ENCODE measurements at places on chromosomes 16 and 17.

GRCh38 chr17:57422574-57423164, 166.3 kb downstream of the MSI2 start:
- peaks cover 16% of the 10 kb centered on the region for H3K4me1 ChIP-seq
- no peak overlapping the region for H3K4me3 ChIP-seq
- H3K36me3 ChIP-seq, result peaks cover 11% of the 10 kb centered on the region
- DNase-seq, result no peak
- no peak overlapping the region for H3K27ac ChIP-seq

DNA sequence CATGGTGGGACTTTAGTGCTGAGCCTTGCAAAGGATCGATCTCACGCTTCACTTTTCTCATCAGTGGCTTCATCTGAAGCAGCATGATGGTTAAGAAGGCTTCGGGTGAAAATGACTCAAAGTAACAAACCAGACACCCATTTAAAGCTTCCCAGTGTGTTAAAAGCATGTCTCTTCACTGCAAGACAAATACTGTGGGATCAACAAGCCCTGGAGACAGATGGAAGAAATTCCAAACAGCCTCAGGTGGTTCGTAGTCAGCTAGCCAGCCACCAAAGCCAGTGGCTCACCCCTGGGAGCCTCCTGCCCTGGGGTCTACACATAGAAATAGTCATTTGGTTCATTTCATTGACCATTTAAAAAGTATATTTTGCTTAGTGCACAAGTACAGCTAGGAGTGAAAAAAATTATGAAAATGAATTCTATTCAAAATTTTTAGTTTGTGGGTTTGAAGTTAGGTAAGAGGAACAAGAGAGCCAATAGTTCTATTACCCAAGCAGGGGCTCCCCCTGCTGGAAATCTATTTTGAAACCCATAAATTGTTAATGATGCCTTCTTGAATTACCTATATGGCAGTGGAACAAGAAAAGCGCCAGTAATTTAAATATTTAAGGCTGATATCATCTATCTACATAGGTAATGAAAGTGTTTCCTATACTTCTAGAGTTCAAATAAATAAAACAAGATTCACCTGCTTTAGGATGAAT, 51.6 kb downstream of the PMP22 start:
- no peak for DNase-seq
- H3K27ac ChIP-seq, result no peak overlapping the region
- H3K4me1 ChIP-seq, result no peaks in the 10 kb centered on the region
- H3K4me3 ChIP-seq, result no peak overlapping the region
- peaks cover 3% of the 10 kb centered on the region for H3K27me3 ChIP-seq

GRCh38 chr17:64020056-64020766, at the start of gene ICAM2:
Gene ICAM2 (minus strand): TSS chr17:64020633. CDS start chr17:64006691, 13,942 bp downstream.
- peak; percentile 86 for DNase-seq
- no peaks in the 10 kb centered on the region for H3K27me3 ChIP-seq
- H3K36me3 ChIP-seq, result peaks cover 2% of the 10 kb centered on the region
- peaks cover 34% of the 10 kb centered on the region for H3K4me1 ChIP-seq
- peak within 1 kb of the TSS; percentile 96 for H3K4me3 ChIP-seq

- peaks cover 6% of the 10 kb centered on the region for H3K36me3 ChIP-seq
- H3K4me3 ChIP-seq, result no peak overlapping the region
- H3K27ac ChIP-seq, result no peak overlapping the region
- H3K4me1 ChIP-seq, result no peaks in the 10 kb centered on the region
- no peak for DNase-seq
- peaks cover 12% of the 10 kb centered on the region for H3K27me3 ChIP-seq
Measured at GRCh38 chr17:62778990-62779681, 29.0 kb downstream of the MARCHF10 start.

DNA sequence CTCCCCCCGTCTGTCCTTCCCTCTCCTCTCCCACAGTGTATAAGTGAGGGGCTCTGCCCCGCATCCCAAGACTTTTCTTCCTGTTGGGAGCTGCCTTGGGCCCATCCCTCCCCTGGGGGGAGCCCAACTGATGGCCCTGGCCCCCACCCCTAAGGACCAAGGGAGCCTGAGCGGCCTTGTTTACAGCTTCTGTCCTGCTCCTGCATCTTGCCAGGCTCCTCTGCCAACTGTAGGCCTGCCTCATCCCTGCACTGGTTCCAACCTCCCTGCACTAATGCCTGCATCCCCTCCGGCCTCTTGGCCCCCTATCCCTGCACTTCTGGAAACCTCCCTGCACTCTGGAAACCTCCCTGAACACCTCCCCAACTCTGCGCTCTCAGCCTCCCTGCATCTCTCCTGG, 1.4 kb upstream of the PAGR1 start:
- H3K4me3 ChIP-seq, result peak overlapping the region; percentile 97
- H3K36me3 ChIP-seq, result peaks cover 18% of the 10 kb centered on the region
- no peak overlapping the region for H3K27ac ChIP-seq
- no peak for DNase-seq

DNA sequence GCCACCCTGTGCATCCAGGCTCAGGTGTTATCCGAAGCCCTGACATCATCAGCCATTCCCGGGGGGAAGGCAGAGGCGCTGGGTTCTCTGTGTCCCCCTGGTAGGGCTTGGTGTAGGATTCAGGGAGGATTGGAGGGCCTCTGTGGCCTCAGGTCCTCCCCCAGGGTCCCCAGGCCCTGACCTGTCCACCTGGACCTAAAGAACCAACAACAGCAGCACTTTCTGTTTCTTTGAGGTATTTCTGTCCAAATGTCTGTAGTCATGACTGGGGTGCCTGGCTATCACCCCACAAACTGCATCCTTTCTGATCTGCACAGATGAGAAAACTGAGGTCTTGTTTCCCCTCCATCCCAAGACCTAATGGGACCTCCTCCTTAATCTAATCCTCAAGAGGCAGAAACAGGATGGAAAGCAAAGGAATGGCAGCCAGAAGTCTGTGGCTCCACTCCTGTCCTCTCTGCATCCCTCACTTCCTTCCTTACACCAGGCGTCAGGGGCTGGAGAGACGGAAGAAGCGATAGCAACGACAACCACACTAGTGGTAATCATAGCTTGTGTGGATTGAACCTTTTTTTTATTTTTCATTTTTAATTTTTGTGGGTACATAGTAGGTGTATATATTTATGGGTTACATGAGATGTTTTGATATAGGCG, 11.8 kb downstream of the NLRC5 start:
- no peaks in the 10 kb centered on the region for H3K27me3 ChIP-seq
- DNase-seq, result no peak
- peaks cover 15% of the 10 kb centered on the region for H3K36me3 ChIP-seq
- H3K27ac ChIP-seq, result peak overlapping the region; percentile 92

GRCh38 chr17:63881935-63882601, at the start of gene GH2:
Gene GH2 (minus strand): TSS chr17:63881944. CDS start chr17:63881801, 143 bp downstream.
- H3K27me3 ChIP-seq, result no peaks in the 10 kb centered on the region
- H3K4me3 ChIP-seq, result no peak within 1 kb of the TSS
- peaks cover 14% of the 10 kb centered on the region for H3K4me1 ChIP-seq
- DNase-seq, result peak; percentile 73
- H3K36me3 ChIP-seq, result no peaks in the 10 kb centered on the region

- H3K4me1 ChIP-seq, result no peaks in the 10 kb centered on the region
- no peak for DNase-seq
- no peak overlapping the region for H3K27ac ChIP-seq
Measured at GRCh38 chr16:24700549-24701392, 28.7 kb upstream of the TNRC6A start.

- peaks cover 6% of the 10 kb centered on the region for H3K27me3 ChIP-seq
- H3K4me1 ChIP-seq, result peaks cover 11% of the 10 kb centered on the region
- H3K36me3 ChIP-seq, result no peaks in the 10 kb centered on the region
- no peak overlapping the region for H3K4me3 ChIP-seq
- H3K27ac ChIP-seq, result no peak overlapping the region
Measured at GRCh38 chr17:44279666-44280391, 11.9 kb upstream of the SLC4A1 start.

DNA sequence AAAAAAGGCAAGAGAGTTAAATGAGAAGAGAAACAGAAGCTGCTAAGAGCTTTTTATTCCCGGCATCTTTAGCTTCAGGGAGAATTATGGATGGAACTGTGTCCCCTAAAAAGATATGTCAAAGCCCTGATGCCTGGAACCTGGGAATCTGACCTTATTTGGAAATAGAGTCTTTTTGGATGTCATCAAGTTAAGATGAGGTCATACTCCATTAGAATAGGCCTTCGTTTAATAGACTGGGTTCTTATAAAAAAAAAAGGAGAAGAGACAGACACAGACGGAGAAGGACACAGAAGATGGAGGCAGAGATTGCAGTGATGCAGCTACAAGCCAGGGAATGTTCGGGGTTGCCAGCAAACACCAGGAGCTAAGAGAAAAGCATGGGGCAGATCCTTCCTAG, 24.6 kb downstream of the CACNG4 start:
- H3K4me1 ChIP-seq, result no peaks in the 10 kb centered on the region
- H3K4me3 ChIP-seq, result no peak overlapping the region
- no peak for DNase-seq
- no peak overlapping the region for H3K27ac ChIP-seq

GRCh38 chr17:15944759-15945526, at the start of gene ADORA2B:
Gene ADORA2B (plus strand): TSS chr17:15945130. CDS start chr17:15945249, 119 bp downstream.
- peaks cover 23% of the 10 kb centered on the region for H3K27me3 ChIP-seq
- H3K36me3 ChIP-seq, result no peaks in the 10 kb centered on the region
- H3K4me3 ChIP-seq, result peak within 1 kb of the TSS; percentile 84
- H3K27ac ChIP-seq, result no peak within 1 kb of the TSS

- H3K36me3 ChIP-seq, result peaks cover 22% of the 10 kb centered on the region
- no peak overlapping the region for H3K27ac ChIP-seq
- H3K4me3 ChIP-seq, result no peak overlapping the region
- no peaks in the 10 kb centered on the region for H3K27me3 ChIP-seq
Measured at GRCh38 chr17:78407387-78408000, 29.0 kb downstream of the PGS1 start.

DNA sequence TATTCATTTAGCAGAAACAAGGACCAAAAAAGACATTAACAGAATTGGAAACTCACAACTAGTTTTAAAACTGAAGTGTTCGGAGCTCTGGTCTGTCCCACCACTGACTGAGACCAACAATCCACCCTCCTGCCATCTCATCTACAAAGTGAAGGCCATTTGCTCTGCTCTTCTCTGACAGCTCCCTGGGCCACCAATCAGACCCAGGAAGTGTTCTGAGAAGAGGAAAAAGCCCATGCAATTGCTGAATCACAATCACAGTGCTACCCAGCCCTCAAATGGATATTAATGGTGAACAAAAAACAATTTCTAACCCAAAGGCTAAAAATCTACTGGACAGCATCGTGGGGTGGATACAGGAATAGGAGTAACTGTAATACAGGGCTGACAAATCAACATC, 2.1 kb downstream of the RPL23 start:
- peaks cover 30% of the 10 kb centered on the region for H3K36me3 ChIP-seq
- H3K4me1 ChIP-seq, result peaks cover 28% of the 10 kb centered on the region
- peak overlapping the region; percentile 100 for H3K27ac ChIP-seq
- no peaks in the 10 kb centered on the region for H3K27me3 ChIP-seq
- peak overlapping the region; percentile 97 for H3K4me3 ChIP-seq

GRCh38 chr16:58025351-58026138, at the start of gene MMP15:
Gene MMP15 (plus strand): TSS chr16:58025754. CDS start chr16:58026351, 597 bp downstream.
- peaks cover 1% of the 10 kb centered on the region for H3K36me3 ChIP-seq
- H3K27ac ChIP-seq, result peak within 1 kb of the TSS; percentile 35
- H3K27me3 ChIP-seq, result peaks cover 18% of the 10 kb centered on the region
- peak; percentile 54 for DNase-seq
- H3K4me3 ChIP-seq, result peak within 1 kb of the TSS; percentile 84

Measured in memory B cell (primary cell).